Tibial artery (tissue), 4 donors: ENCODE measurements at places on chromosomes 7 and 10.

GRCh38 chr10:76311752-76312636, 880.6 kb downstream of the LRMDA start:
- DNase-seq = peak; percentile 72

DNA sequence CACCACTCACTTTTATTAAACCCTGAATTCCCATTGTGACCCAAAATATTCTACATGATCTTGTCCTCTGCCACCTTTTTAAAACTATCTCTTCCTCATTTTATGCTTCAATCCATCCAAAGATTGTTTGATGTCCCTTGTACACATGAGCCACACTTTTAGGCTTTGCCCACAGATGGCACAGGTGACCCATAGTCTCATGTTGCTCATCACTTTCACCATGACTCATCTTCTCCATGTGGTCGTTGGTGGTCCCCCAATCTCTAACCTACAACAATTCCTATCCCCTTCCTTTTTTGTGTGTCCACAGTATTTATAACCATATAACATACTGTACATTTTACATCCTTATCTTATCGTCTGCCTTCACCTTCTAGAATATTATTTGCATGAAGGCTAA, 271.5 kb upstream of the ZWINT start:
- DNase-seq = no peak

- no peak for DNase-seq
Measured at GRCh38 chr7:137328373-137329120, 15.0 kb downstream of the PTN start.

DNA sequence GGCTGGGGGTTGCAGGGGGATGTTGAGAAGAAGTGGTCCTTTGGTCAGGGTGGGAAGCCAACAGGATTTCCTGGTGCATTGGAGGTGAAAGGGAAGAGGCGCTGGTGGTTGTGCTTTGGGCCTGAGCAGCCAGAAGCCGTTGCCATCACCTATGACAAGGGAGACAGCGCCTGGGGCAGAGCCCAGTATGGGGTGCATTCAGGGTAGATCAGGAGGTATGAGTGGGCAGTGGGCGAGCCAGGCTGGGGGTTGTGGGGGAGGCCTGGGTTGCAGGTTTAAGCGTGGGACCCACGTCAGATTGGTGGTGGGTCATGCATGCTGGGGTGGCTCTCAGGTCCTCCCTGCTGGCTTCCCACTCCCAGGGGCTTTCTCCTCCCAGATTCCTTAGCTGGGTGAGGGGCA, 6.3 kb upstream of the PILRB start:
- no peak for DNase-seq

- DNase-seq = no peak
Measured at GRCh38 chr7:91600112-91600511, 280.4 kb downstream of the MTERF1 start.

- DNase-seq = no peak
Measured at GRCh38 chr10:86334488-86335085, 32.0 kb downstream of the GRID1 start.

DNA sequence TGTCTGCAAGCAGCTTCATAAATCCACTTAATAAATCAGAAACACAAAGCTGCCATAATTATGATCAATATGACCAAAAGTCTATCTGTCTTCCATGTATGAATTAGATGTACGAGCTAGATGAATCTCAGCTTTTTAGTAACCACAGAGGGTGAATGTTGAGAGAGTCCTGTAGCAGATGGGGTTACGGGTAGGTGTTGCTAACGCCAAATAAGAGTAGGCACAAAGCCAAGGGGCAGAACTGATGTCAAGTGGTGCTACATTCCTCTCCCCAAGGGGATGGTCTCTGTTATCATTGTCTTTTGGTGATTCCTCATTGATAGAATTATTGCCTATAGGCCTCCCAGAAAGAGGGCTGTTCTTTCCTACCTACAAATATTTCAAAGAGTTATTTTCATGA, 257.8 kb downstream of the PCLO start:
- DNase-seq = no peak

DNA sequence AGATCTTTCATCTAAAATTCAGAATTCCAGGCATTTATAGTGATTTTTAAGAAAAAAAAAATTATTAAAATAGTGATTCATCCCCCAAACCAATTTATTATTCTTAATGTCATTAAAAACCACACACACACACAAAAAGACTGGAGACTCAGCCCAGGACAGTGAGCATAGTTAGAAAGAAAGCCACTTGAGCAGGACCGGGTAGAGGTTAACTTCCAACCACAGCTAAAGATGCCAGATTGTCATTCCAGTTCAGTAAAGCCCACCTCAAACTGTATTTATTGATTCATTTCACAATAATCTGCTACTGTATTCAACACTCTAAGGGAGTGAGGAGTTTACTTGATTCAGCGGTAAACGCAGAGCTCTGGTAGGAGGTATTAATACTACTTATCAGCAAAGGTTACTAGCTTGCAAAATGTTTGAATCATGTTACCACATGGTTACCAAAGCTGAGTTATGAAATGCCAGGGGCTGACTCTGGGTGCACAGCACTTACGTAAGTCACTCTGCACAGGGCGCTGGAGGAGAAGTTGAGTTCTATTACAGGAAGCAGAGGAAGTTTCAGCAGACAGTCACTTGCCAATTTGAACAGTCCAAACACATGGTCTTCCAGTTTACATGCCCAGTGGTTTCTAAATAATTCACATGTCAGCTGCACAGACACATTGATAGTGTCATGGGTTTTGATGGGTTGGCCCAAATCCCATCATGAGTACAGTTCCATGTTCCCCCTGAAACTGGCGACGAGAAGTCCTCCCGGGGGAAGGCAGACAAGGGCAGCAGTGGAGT, 64.6 kb downstream of the KLF6 start:
- peak; percentile 72 for DNase-seq

DNA sequence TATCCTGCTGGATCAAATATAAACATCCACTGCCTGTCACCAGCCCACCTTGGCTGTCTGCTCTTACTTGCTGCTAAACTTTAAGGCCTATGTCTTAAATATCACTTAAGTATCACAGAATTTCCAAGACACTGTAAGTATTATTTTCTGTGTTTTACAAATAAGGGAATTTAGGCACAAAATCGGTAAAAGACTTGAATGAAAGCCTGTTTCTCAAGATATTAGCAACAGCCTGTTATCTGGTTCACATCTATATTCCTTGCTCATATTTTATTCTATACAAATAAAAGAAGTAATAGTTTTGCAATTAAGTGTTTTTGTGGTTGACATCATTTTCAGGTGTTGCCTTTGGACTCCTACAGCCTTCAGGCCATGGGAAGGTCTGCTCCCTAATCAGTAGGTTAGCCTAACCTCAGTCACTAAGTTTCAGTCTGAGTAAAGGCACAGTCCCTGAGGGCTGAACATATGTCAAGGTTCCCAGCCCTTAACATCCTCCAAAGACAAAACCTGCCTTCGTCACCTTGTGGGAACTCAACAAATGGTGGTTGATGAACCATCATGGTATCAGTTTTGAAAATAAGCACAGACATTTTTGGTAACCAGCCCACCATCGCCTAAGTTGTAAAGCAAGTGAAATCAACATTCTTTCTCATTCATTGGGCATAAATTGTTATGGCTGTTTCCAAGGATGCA, 127.1 kb downstream of the CREB5 start:
- DNase-seq = no peak

DNA sequence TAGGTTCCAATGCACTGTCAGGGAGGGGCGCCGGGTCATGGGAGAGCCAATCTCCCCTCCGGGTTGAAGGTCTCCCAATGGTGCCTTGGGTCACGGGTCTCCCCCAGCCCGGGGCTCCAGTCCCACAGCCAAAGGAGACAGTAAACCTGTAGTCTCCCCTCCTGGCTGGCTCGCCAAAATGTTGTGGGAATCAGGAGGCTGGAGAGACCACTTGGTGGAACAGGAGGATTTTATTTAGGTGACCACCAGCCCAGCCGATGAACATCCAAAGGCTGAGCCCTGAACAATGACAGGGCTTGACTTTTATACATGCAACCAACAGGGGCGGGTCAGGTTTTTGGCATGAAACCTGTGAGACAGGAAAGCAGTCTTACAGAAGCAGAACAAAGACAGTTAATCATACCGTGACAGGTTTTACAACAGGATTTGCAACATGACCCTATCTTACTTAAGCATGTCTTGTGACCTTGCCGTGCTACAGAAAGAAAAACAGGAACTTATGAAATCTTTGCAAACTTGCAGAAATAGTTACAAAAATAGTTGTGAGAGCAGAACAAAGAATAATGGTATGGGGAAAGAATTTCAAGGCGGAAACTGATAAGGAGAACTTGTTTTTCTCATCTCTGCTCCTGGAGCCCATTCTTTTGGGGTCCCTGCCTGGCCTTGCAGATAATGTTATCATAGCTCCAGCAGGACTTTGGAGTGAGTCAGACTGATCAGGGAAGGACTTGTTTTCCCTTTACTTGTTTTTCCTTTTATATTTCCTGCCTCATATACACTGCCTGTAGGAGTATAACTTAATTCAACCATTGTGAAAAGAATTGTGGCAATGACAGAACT, 7.1 kb downstream of the ERV3-1 start:
- no peak for DNase-seq

DNA sequence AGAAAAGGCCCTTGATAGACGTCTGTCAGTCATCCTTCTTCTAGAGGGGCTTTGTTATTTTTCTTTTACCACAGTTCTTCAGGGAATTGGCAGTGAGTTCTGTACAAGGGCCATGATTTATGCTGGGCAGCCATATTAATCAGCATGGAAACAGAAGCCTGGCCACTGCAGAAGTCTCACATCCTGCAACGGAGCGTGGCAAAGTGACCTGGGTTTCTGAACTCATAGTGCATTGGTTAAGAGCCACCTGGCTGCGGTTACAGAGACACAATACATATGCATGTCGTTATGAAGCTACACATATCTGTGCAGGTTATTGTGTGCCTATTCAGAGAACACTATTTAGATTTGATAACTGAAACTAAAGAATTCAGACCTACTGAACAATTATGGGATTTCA, 419.4 kb upstream of the CELF2 start:
- DNase-seq = no peak

DNA sequence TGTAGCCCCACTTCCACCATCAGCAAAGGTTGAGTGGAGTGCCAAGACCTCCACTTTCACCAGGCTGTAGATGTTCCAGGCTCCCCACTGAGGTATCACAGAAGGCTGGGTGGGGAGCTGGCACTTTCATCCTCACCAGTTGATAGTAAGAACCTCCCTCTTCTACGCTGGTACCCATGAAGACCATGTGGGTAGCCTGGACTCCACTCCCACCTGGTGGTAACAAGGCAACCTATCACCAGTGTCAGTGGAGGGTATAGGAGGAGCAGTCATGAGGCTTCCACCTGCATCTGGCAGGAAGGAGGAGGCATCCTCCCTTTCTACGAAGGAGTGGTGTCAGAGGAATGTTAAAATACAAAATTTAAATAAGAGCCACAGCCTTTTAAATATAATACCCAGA, 4.4 kb downstream of the SMIM30 start:
- DNase-seq = no peak

DNA sequence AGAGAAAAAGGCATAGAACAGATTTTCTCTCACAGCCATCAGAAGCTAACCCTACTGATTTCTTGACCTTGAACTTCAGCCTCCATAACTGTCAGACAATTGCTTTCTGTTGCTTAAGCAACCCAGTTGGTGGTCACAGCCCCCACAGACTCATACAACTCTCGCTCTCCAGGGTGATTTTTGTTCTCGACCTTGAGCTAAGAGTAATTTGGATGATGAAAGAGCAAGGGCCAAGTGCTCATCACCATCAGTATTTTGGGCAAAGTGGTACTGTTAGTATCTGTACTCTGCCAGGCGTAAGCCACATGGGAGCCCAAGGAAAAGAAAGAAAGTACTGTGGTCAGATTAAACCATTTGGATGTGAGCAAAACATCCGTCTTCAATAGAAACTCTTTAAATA, 81.9 kb downstream of the AOAH start:
- DNase-seq = no peak

DNA sequence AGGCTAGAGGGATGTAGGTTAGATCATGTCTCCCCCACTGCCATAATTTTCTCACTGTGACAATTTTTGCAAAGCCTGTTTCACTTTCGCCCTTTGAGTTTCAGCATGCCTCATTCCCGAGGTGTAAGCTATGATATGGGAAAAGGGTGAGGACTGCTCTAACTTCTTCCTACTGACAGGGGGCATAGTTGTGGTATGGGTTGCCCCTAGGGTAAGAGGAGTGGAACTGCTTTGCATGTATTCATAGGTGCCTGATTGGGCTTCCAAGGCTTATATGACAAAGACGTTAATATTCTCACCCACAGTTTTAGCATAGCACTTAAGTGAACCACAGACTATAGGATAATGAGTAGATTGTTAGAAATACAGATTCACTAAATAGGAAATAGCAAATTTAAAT, 148.7 kb downstream of the BBS9 start:
- no peak for DNase-seq

DNA sequence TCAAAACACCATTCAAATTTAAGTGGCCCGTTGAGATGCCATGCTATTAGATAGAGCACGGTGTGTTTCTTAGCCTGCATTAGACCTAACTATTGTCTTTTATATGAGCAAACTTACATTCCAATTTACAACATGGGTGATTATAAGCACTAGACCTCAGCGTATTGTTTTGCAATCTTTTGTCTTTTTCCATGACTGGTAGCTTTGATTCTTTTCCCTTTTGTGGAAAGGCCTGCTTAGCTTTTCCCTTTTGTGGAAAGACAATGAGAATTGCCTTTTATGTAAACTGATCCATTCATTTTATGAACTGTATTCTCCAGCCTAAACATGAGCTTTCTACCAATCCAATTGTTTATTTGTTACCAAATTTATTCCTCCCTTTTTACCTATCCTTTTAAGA, 823.1 kb downstream of the CCSER2 start:
- DNase-seq = no peak

DNA sequence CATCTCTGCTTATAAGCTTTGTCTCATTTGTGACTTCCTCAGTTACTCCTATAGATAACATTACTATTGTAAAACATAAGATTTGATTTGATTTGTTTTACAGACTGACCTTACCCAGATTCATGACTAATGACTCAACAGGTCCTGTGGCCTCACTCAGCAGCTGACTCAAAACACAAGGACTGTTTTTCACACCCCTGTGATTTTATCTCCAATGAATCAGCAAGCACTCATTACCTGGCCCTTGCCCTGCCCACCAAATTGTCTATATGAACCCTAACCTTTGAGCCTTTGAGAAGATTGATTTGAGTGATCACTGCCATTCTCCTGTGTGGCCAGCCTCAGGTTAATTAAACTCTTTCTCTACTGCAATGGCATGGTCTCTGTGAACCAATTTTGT, 1064.6 kb upstream of the LRRTM3 start:
- no peak for DNase-seq

GRCh38 chr7:38656968-38657367, 25.8 kb upstream of the AMPH start:
- no peak for DNase-seq

- peak; percentile 63 for DNase-seq
Measured at GRCh38 chr7:749140-749551, 22.1 kb upstream of the PRKAR1B start.
